ENCODE measurements at places on chromosomes 1 and 21. TPM values are rescaled to one million over a fixed set of nuclear protein-coding genes. Genes with fewer than 3 reads are reported as not detected.

DNA sequence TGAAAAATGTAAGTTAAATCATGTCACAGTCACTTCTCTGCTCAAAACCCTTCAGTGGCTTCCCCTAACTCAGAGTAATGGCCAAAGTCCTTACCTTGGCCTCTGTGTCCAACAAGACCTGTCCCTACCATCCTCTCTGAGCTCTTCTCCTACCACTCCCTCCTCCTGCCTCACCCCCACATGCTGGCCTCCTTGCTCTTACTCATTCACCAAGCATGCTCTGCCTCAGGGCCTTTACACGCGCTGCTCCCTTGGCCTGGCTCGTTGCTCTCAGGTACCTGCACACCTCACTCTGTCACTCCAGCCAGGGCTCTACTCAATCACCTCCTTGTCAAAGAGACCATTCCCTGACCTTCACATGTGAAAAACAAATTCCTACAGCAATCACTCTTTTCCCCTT, 54.2 kb downstream of the SEC16B start:
- no peak for DNase-seq

The NTRK1 gene
- 8.1 TPM for total RNA-seq

The VPS26C gene
- 62.0 TPM for total RNA-seq

DNA sequence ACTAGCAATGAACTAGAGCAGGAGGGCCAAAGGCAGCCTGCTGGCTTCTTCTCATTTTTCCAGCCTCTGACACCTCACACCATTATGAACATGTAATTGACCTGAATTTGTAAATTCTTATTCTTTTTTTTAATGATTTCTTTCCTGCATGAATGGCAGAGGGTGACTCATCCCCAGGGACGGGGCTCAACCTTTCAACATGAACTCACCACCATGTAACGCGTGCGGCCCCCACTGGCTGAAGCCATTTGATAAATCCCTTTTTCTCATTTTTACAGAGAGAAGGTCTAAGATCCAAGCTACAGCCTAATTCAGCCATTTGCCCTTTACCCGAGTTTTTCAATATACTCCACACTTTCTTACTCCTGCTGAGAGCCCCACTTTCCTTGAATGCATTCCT, 9.3 kb upstream of the ETS2 start:
- no peak for DNase-seq

GRCh38 chr21:39502631-39503030, 50.9 kb downstream of the SH3BGR start:
- DNase-seq = no peak

GRCh38 chr1:225871359-225872074, 10.7 kb downstream of the TMEM63A start:
- DNase-seq = no peak

- no peak for DNase-seq
Measured at GRCh38 chr1:153742411-153743142, 14.7 kb downstream of the INTS3 start.

DNA sequence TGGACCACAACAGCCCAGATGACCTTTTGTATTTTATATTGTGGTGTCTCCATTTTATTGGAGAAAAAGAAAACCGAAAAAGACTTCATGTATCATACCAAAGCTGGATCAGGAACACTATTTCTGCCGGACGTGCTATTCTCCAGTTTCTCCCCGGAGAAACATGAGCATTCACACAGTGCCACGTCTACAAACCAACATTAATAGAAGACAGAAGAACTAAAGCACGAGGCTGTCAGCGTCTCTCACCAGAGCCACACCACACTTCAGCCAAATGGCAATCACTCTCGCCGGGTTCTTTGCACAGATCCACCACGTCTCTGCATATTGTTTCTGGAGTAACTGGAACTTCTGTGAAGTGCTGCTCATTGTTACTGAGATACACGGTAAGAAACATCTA, 24.8 kb downstream of the TP53BP2 start:
- DNase-seq = no peak

The HSD3B1 gene
- total RNA-seq = not detected

DNA sequence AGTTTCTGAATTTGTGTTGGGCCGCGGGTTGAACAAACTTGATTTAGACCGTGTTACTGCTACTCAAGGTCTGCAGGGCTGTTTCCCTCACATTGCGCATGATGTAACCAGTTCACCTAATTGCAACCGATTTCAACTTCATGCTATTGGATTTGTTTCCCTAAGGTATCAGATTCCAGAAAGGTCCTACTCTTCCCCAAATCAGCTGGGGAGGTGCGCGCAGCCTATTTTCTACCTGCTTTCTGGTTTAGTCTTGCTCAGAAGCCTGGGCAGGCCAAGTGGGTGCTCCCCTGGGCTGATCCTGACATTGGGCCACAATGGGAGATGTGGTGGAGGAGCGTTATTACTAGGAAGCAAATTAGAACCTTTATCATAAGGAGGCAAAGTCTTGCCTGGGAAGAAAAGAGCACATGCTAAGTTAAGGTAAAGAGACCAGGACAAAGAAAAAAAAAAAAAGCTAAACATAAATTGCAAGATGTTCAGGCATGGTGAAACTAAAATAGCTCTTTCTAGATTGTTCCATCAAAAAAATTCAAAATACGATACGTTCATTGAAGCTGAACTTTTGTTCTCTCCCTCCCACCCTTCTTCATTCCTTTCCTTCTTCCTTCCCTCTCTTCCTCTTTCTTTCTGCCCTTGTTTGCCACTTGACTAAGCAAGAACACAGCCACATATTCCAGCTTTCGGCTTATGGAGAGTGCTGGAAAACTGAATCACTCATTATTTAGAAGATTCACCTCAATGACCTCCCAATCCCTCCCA, 28.8 kb upstream of the TARBP1 start:
- DNase-seq = no peak

DNA sequence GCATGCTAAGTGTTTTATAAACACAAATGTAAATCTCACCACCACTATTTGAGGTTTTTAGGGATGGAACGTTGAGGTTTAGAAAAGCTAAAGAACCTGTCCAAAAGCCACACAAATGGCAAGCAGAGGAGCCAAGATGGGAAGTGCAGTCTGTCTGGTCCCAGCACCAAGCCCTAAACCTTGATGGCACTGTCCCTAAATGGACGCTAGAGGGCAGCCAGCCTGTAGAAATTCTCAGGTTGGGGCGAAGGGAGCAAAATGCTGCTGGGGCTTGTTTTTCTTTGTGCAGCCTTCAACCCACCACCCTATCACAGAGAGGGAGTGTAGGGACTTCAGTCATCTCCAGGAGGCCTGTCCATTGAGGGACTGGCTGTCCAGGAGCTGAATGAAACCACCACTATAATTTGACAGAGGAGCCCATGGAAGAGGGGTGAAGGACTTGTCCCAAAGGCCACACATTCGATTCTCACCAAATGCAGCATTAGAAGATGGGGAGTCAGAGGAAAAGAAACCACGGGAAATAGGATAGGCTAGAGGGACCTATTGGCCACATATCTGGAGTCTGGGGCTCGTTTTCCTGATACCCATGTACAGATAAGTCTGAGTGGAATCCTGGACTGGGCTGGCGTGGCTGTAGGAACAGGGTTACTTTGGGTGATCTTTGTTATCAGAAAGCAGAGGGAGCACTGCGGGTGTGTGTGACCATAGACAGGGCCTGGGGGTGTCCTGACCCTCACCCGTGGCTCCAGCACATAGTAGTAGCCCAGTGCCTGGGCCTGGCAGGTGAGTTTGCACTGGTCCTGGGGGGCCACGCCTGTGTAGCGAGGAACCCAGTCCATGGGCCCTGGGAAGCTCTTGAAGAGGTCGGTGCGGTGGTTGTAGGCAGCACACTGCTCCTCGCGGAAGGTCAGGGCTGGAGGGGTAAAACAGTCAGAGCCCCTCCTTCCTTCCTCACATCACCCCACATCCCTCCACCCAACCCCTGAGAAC, 6.1 kb downstream of the ADAMTS4 start:
- peak; percentile 74 for DNase-seq

The LRIF1 gene
- total RNA-seq = 15.5 TPM

The IFNGR2 gene
- total RNA-seq = 1.6 TPM

- no peak for DNase-seq
Measured at GRCh38 chr1:22487781-22488180, 36.1 kb downstream of the ZBTB40 start.

DNA sequence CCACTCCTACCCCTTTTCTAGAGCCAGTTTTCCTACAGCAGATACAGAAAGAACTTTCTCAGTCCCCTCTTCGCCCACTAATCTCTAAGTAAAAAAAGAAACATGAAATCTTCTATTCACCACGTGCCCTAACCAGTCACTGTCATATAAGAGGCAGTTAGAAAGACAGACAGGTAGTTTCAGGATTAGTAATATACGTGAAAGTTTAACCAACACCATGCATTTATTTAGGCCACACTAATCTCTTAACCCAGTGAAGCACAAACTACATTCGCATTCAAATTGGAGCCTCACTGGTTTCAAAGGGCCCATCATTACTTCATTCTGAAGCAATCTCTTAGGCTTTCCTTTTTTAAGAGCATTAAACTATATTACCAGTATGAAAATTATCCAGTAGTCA, 10.1 kb downstream of the GPATCH2 start:
- DNase-seq = no peak

GRCh38 chr1:201917362-201918033, 28.8 kb downstream of the SHISA4 start:
- DNase-seq = no peak

- DNase-seq = no peak
Measured at GRCh38 chr1:103958699-103959098, 209.0 kb downstream of the AMY1C start.

DNA sequence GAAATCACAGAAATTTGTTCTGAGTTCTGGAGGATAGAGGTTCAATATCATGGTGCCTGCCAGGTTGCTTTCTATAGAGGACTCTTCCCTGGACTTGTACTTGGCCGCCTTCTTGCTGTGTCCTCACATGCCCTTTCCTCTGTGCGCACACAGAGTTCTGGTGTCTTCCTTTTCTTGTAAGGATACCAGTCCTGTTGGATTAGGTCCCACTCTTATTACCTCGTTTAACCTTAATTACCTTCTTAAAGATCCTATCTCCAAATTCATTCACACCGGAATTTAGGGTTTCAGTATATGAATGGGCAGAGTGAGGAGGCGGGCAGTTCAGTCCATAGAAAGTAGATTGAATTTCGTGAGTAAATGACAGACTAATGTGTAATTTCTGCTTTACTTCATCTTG, 413.9 kb downstream of the NCAM2 start:
- DNase-seq = no peak

DNA sequence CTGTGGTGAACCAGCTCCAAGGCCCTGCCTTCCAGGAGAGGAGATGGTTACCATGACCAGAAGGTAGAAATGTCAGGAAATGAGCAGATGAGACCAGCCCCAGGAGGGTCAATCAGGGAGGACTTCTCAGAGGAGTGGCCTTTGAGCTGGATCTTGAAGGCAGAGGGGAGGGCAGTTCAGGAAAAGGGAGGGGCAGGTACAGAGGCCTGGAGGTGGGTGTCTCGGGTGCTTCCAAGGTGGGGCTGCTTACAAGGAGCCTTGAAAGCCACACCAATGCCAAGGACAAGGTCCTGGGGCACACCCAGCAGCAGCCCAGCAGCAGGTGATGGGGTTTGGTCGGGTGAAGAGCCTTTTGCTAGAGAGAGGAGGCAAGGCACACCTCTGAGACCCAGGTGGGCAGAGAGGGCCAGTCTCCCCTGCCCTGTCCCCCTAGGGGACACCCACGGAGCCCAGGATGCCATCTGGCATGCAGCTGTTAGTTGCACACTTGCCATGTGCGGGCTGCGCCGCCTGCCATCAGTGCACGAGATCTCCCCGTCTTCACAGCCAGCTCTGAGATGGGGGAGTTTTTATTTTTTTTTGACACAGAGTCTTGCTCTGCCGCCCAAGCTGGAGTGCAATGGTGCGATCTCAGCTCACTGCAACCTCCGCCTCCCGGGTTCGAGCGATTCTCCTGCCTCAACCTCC, 18.5 kb downstream of the SLC66A1 start:
- DNase-seq = no peak

GRCh38 chr1:18670868-18671225, 40.2 kb downstream of the PAX7 start:
- DNase-seq = no peak

The PIK3C2B gene
- total RNA-seq = 28.7 TPM

The GNAT2 gene
- total RNA-seq = 0.64 TPM

DNA sequence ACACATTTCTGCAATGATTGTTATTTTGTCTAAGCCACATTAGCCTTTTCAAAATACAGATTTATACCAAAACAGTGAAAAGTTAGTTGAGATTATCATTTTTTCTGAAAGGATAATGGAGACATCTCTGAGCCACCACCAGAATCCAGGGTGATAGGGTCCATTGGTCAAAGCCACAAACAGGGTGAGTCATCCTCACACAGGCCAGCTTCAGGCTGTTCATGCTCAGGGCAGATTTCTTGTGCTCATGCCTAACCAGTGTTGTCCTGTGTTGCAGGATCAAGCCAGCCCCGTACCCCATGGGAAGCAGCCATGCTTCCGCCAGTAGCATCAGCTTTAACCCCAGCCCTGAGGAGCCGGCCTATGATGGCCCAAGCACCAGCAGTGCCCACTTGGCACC, 13.4 kb downstream of the ELOA start:
- DNase-seq = no peak

- DNase-seq = no peak
Measured at GRCh38 chr1:60978421-60979357, 103.7 kb upstream of the NFIA start.

DNA sequence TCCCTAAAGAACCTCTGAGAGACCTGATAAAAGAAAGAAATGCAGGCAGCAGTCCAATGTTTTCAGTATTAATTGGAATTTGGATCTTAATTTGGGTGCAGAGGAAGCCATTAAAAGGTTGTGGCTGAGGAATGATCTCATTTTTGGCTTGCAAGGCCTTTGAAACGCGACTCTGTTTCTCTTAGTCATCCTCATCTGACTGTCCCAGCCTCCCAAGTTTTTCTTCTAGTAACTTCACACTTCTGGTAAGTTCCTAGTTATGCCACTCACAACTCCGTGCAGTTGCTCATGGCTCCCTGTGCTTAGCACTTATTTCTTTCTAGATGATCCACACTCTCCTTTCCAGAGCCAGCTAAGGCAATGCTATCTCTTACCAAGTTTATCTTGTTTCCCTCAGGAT, 147.4 kb upstream of the USP24 start:
- no peak for DNase-seq

GRCh38 chr1:92441697-92442342, 44.9 kb downstream of the GFI1 start:
- DNase-seq = no peak

Measured in natural killer cell treated with Interleukin-12 subunit alpha and Interleukin-12 subunit beta and Interleukin-15 and Interleukin-18, amount 100 ng/mL, for 72 hours (primary cell).